NCI-H226 (cell line): ENCODE measurements at places on chromosomes 1 and 21.

DNA sequence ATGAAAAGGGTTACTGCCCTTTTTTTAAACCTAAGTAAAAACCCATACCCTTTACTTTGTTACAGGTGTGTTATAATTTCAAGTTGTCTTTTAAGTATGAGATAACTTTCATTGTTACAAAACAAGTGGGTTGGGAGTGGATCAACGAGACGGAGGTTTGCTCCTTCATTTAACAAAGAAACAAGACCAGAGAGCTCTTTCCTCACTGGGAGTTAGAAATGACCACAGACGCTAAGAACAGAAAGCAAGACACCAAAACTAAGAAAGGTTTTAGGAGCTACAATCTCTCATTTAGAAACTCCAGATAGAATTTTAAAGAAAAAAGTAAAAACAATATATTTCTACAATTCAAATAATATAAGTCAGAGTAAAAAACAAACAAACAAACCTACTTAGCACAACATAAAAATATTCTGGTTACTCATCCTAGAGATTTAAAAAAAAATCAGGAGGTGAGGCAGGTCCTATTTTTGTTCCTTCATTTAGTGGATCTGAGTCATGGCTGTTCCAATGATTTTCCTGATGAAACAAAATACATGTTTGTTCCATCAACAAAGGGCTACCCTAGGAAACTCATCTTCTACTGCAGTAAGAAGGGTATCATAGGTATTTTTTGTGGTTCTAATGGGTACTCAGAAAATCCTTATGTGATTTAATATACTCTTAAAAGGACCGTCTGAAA, 33.0 kb downstream of the APP start:
- no peak for DNase-seq

GRCh38 chr1:151007853-151008243, 401 bp upstream of the PRUNE1 start:
- no peak for DNase-seq

- DNase-seq = no peak
Measured at GRCh38 chr1:7444363-7444762, 326.7 kb upstream of the VAMP3 start.

GRCh38 chr1:37793773-37794371, at the start of gene MANEAL:
Gene MANEAL, plus strand, starts transcription at chr1:37793847. Its CDS starts 336 bp downstream, at chr1:37794183.
- DNase-seq = no peak

DNA sequence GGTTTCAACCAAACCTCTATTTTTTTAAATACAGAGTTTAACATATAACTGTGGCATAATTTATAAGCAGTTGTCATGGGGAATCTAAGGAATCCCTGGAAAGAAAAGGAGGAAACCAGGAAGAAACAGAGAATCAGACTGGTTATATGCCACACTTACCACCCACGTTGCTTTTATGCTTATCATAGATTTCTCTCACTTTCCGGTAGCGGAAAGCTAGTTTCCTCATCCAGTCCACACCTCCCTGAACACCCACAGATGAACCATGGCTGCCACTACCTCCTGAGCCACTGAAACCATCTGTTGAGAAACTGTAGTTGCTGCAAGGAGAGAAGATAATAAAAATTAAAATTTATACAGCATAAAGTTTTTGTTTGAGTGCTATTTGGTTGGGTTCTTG, 33.5 kb downstream of the XKR8 start:
- DNase-seq = no peak

DNA sequence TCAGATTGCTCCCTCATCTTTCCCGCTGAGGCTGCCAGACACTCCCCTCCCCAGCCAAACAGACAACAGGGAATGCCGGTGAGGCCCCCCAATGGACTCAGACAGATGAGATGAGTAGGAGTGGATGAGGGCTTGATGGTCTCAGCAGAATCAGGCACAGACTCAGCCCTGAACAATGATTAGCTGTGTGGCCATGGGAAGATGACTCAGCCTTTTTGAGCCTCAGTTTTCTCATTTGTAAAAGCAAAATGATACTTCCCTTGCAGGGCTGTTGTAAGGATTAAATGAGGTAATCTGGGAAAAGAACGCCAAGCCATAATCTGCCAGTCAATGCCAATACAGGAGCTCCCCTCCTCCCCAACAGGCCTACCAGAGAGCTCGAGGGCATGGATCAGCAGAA, 12.4 kb downstream of the C1orf198 start:
- DNase-seq = no peak

DNA sequence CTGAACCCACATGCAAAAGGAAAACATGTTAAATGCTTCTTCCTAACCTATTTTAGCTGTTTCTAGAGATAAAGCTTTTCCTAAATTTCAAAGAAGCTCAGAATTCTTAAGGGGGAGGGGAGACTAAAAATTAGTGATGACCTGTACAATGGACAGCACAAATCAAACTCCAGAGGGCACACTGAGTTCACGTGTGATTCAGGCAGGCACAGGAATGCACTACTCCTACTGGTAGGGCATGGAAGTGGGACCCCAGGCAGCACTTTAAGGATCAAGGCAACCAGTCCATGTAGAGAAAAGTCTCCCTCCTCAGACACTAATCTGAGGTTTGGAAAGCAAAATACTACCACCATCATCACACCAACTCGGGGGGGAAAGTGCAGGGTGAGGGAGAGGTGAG, 31.3 kb upstream of the CLCA4 start:
- peak; percentile 38 for DNase-seq

DNA sequence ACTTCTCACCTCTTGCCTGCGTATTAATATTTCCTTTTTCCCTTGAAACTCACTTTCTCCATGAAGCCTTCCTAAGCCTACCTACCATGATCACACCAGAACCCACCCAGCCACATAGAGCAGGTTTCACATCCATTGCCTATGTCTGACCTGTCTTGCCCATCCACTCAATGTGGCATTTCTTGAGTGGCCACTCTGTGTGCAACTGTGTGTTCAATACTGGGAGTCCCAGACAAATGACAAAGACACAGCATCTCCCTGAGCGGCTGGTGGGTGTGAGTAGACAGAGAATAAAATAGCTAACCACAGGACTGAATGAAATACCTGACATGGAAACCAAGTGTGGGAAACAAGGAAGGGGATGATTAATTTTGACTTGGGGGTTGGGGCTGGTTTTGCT, 3.1 kb downstream of the PTGFRN start:
- DNase-seq = no peak
